Natural killer cell (primary cell): ENCODE measurements at places on chromosomes 12 and 14. TPM values are rescaled to one million over a fixed set of nuclear protein-coding genes. Genes with fewer than 3 reads are reported as not detected.

Gene FAM186B
- total RNA-seq: 0.85 TPM

Gene AMDHD1
- 1.6 TPM for total RNA-seq

DNA sequence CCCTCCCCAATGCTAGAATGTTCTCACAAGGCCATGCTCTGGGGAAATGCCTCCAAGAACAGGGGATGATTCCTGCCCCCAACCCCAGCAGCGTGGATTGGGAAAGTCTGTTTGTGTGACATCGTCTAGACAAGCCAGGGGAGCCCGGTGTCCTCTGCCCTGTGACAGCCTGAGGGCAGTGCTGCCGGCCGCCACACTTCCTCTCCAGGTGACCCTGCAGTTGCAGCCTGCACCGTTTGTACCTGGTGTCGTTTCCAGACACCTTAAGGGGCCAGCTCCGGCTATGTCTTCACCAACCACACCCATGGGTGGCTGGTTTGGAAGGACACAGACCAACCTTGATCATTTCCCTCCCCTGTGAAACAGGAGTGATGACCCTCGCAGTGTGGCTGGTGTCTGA is 372.6 kb downstream of the BCL11B start:
- H3K27ac ChIP-seq: no peak overlapping the region
- H3K36me3 ChIP-seq: no peaks in the 10 kb centered on the region
- H3K4me1 ChIP-seq: no peaks in the 10 kb centered on the region
- no peak for DNase-seq
- no peaks in the 10 kb centered on the region for H3K27me3 ChIP-seq
- H3K4me3 ChIP-seq: no peak overlapping the region

DNA sequence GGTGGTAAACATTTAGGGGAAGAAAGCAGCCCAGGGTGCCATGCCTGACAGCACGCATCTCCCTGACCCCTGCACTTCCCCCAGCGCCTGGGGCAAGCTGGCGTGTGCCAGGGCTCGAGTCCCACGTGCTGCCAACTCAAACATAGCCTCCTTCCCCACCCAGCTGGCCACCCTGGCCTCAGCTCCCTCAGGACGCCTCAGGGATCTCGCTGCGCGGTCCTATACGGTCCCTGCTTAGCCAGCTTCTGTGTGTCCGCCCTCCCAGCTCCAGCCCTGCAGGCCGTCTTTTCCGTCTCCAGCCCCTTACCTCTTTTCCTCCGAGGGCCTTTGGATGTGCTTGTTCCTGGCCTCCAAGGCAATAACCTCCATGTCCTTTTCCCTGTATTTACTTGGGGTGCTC is 71.0 kb downstream of the TESC start:
- H3K4me1 ChIP-seq: peaks cover 21% of the 10 kb centered on the region
- no peak overlapping the region for H3K27ac ChIP-seq
- H3K27me3 ChIP-seq: peaks cover 3% of the 10 kb centered on the region

GRCh38 chr14:25231004-25231403 is 181.1 kb upstream of the STXBP6 start:
- no peak for DNase-seq
- no peaks in the 10 kb centered on the region for H3K27me3 ChIP-seq
- no peak overlapping the region for H3K4me3 ChIP-seq
- H3K27ac ChIP-seq: no peak overlapping the region
- H3K4me1 ChIP-seq: no peaks in the 10 kb centered on the region

GRCh38 chr12:56953314-56953713 is 4.1 kb downstream of the RDH16 start:
- H3K27ac ChIP-seq: no peak overlapping the region
- no peak overlapping the region for H3K4me3 ChIP-seq
- DNase-seq: no peak
- no peaks in the 10 kb centered on the region for H3K27me3 ChIP-seq
- H3K4me1 ChIP-seq: no peaks in the 10 kb centered on the region

GRCh38 chr12:89697296-89697695 is 11.3 kb downstream of the ATP2B1 start:
- H3K27me3 ChIP-seq: no peaks in the 10 kb centered on the region
- no peak overlapping the region for H3K27ac ChIP-seq
- H3K4me1 ChIP-seq: no peaks in the 10 kb centered on the region

DNA sequence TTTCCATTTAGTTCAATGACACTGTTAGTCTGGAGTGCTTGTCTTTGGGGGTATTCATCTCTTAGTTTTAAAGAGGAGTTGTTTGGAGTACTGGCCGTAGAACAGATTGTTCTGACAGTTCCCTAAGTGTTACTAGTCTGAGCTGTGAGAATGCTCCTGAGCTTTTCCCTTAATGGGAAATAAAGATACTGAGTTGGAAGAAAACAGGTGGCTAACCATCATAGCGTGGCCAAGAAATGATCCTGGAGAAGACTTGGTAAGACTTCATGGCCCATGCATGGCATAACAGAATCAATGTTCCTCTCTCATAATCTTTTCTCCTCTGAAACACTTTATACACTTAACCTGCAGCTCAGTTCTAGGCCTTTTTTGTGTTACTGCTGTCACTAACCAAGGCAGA is 6.2 kb downstream of the CALM1 start:
- peaks cover 43% of the 10 kb centered on the region for H3K4me1 ChIP-seq
- no peak overlapping the region for H3K27ac ChIP-seq
- H3K4me3 ChIP-seq: no peak overlapping the region
- peaks cover 77% of the 10 kb centered on the region for H3K36me3 ChIP-seq
- DNase-seq: no peak

- H3K36me3 ChIP-seq: no peaks in the 10 kb centered on the region
- DNase-seq: peak; percentile 64
- peaks cover 18% of the 10 kb centered on the region for H3K4me1 ChIP-seq
- H3K4me3 ChIP-seq: no peak overlapping the region
- no peak overlapping the region for H3K27ac ChIP-seq
Observed at GRCh38 chr12:1473418-1473817, 121.0 kb downstream of the FBXL14 start.
